ENCODE measurements at places on chromosomes 5 and 9.

DNA sequence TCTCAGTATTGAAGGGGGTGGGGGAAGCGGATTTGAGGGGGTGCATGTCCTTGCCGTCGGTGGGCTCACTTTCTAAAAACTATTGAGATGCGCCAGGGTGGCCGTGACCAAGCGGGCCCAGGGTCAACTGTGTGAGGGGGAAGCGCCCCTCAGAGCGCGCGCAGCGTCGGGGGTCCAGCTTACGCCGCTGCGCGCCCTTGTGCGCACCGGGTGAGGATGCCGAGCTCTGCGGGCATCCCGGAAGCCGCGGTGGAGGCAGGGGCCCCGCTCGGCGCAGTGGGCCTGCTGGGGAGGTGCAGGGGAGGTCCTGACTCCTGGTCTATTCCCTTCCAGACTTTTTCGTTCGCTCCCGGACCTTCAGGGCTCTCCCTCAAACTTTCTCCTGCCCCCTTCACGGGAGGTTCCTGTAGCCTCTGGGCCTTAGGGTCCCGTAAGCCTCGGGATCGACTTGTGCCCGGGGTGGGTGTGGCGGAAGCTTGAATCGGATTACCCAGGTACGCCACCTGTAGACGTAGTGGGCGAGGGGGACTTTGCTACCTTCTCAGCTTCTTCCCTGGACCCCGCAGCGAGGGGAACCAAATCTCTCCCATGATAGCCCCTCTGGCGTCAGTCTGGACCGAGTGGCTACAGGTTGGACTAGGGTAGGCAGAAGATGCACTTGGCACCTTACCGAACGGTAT is 2.5 kb upstream of the PRDM6 start:
- DNase-seq = no peak

GRCh38 chr9:78127279-78128225 is 95.9 kb upstream of the GNAQ start:
- DNase-seq = no peak

DNA sequence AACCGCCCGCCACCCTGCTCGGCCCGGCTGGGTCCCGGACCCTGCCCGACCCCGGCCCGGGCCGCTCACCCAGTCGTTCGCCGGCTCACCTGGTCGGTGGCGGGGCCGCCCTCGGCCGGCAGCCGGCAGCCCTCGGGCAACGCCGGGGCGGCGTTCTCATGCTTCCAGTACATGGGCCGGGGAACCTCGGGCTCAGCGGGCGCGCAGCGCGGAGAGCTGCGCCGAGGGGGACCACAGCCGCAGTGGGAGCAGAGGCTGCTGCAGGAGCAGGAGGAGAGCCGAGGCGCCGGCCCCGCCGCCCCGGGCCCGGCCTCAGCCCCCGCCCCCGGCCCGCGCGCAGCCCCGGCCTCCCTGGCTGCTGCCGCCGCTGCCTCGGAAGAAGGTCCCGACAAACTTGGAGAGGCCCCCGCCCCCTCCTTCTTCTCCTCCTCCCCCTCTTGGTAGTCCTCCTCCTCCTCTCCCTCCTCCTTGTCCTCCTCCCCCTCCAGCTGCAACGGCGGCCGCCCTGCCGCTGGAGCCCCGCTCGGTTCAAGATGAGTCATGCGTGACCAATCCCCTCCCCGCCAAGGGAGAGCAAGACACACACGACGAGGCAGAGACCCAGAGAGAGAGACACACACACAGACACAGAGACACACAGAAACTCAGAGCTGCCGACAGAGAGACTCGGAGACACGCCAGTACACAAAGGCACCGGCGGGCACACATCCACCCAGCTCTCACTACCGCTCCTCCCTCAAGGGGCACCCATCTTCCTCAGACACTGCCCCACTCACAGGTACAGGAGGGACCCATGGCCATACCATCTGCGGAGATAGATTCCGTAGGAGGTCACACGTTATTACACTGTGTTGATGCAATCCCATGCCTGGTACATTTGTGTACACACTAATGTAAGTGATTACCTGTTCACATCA is at the start of gene LHX6:
Gene LHX6, minus strand, starts transcription at position 390 of the 917 bp plus-strand sequence. Its CDS starts 217 bp downstream, at position 173.
- DNase-seq = no peak

- DNase-seq = no peak
Observed at GRCh38 chr9:109307380-109308240, 13.2 kb downstream of the EPB41L4B start.

DNA sequence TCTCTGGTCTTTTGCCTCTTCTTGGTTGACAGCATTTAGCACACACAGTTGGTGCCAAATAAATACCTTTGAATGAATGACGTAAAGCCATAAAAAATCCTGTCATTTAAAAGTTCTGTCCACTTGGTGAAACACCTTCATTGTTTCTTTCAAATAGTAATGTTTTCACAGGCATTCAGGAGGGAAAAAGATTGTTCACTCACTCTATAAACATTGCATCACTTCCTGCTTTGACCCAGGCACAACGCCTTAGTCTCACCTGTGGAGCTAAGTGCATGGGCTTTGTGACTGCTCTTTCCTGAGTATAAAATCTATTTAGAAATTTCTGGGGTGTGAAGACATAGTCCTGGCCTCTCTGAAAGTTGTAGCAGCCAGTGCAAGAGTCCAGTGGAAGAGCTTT is 88.9 kb upstream of the CXCL14 start:
- no peak for DNase-seq

DNA sequence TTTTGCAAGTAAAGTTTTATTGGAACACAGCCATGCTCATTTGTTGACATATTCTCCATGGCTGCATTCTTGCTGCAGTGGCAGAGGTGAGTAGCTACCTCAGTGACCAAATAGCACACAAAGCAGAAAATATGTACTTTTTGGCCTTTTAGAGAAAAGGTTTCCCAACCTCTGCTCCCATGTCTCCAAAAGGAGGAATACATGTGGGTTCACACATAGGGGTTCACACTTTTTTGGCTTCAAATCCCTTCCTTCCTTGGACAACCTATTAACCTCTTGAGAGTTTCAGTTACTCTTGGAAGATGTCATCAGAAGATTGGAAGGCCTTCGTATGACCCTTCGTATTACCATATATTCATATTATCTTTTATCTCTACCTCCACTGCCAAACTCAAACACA is 285.1 kb upstream of the TUT7 start:
- DNase-seq = no peak

- no peak for DNase-seq
Observed at GRCh38 chr5:65113771-65114170, 345.0 kb downstream of the CWC27 start.

GRCh38 chr9:119829186-119829585 is 460.0 kb upstream of the BRINP1 start:
- DNase-seq = no peak

DNA sequence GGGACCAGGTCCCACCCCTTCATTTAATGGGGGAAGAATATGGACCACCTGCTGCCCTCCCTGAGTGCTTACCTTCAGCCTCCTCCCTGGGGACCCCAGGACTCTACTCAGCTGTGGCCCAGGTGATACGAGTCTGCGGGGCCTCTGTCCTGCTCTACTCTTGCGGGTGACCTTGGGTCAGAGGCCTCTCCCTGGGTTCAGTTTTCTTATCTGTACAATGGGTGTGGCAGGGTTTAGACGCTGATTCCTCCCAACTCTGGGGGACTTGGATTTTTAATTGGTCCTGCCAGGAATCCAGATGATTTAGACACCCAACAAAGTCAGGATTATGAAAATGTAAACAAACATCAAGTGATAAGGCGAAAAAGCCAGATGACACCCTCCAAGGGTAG is 25.0 kb downstream of the FAM163B start:
- no peak for DNase-seq

DNA sequence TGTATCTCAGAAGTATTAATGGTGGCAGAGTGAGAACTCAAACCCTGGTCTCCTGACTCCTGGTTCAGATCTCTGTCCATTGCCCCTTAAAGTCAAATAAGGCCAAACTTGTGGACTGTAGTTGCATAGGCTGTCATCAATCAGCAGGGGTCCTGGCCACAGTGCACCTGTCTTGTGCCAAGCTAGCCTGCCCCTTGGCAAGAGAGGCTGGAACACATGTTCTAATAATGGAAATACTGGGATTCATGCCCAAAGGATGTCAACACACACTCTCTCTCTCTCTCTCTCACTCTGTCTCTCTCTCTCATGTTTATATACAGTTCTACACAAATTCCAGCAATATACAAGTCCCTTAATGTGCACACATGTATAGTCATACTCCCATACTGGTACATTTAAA is 44.3 kb downstream of the GLRA1 start:
- DNase-seq = no peak

- no peak for DNase-seq
Observed at GRCh38 chr9:129338724-129339430, 160.8 kb upstream of the IER5L start.

- DNase-seq = no peak
Observed at GRCh38 chr5:137837491-137838394, 29.9 kb upstream of the MYOT start.

DNA sequence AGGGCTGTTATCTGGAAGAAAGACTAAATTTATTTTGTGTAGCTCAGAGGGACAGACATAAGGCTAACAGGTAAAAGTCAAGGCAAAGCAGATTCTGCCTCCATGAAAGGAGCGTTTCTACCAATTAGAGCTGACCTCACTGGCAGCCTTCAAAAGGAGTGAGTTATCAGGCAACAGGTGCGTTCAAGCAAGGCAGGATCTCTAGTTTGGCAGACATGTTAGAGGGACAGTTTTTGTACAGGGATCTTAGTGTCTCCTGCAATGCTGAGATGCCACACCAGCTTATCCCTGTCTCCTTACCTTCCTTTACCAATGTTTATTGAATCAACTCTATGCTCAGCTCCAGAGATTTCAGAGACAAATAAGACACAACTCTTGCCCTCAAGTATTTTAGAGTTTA is 73.8 kb downstream of the NRG2 start:
- DNase-seq = no peak

- no peak for DNase-seq
Observed at GRCh38 chr5:175803736-175804454, 67.5 kb upstream of the CPLX2 start.

GRCh38 chr5:40277161-40277906 is 402.4 kb upstream of the PTGER4 start:
- DNase-seq = no peak

DNA sequence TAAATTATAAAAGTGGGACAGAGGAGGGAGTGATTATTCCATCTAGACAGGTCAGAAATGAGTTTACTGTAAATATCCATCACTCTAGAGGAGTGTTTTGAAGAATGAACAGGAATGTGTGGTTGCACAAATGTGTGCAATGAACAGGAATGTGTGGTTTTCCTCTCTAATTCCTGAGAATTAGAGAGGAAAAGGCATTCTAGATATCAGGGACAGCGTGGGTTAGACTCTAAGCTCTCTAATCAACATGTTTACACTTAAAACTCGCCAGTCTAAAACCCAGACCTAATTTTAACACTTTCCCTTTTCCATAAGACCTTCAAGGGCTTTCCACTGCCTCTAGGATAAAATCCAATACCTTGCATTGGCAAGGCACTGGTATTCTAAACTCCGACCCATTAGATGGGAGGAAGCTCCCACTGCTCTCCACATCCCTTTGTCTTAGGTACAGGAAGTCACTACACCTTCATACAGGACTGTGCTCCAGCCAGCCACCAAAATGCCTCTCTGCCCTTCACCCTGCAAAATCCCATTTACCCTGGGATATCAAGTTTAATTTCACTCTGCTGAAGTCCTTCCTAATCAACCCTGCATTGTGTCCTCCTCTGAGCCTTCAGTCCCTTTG is 67.9 kb downstream of the NFIB start:
- no peak for DNase-seq

DNA sequence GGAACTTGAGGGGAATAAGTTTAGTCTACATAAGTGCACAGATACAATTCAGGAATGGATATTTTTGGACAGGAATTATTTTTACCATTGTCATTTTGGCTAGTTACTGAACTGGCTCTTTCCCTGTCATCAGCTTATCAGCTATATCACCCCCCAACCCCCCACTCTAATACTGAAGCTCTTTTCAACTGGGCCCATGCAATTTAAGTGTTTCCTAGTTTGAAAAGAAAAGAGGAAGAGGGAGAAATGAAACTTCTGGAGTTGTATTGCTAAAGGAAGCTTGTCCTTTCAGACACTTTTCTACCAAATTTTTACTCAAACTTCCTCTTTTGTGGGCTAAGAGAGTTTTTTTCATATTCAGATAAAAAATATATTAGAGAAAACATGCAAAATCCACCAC is 18.5 kb upstream of the TIMD4 start:
- no peak for DNase-seq

DNA sequence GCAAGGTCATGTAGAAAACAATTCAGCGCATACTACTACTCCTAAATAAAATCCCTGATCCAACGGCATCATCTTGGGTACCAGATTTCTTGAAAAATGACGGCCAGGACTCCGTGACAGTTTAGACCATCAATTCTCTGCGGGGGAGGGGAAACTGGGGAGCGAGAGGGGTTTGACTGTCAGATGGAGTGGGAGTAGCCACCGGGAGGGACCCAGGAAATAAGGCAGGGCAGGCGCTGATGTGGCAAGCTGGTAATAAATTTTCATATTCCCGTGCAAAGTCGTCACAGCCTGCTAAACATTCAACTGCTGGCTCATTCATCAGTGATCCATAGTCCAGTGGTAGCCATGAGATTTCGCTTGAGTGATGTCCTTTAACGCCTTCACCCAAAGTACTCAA is 457 bp upstream of the CDH18 start:
- no peak for DNase-seq

Measured in stimulated activated CD8-positive, alpha-beta memory T cell treated with anti-CD3 and anti-CD28 coated beads, Interleukin-2, amount 100 ng/mL, for 1 hour (primary cell).